Adrenal gland (tissue), 19 donors: ENCODE measurements at places on chromosomes 1 and 21.
A peak's percentile ranks its signal among the peaks of the same experiment; 100 is the strongest.

DNA sequence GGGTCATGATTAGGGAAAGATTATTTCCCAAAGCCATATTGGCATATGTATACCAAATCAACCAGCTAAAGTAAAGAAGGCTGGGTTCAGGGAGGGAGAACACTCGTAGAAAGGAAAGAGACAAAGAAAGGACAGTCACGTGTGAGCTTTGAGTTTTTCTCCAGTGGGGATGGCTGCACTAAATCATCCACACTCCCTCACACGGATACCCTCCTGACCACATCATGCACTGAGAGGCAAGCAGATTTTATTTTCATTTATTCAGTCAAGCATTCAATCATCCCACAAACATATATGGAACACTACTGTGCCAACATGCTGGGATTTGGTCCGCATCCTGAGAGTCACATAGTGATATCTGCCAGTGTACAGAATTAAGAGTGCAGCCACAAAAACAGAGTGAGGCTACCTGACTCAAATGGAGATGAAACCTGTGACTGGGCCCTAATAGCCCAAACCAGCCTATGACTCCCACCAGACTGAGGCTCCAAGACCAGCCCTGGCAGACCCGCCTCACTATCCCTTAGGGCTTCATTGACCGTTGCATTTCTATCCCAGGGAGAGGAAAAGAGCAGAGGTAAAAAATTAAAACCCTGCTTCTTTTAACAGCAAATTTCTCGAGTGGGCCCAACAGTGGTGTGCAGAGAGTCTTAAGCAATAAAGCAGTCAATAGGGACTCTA, 155.9 kb downstream of the BARHL2 start:
- H3K36me3 ChIP-seq = no peaks in the 10 kb centered on the region
- no peak for DNase-seq
- H3K27me3 ChIP-seq = no peaks in the 10 kb centered on the region
- no peaks in the 10 kb centered on the region for H3K4me1 ChIP-seq

- H3K36me3 ChIP-seq = no peaks in the 10 kb centered on the region
- no peaks in the 10 kb centered on the region for H3K27me3 ChIP-seq
- H3K4me3 ChIP-seq = no peak overlapping the region
- H3K27ac ChIP-seq = no peak overlapping the region
- DNase-seq = no peak
These were observed 301.7 kb upstream of the LYPLAL1 start for GRCh38 chr1:218872026-218872425.

GRCh38 chr1:211482306-211482705, 9.7 kb downstream of the RD3 start:
- no peak overlapping the region for H3K4me3 ChIP-seq
- no peaks in the 10 kb centered on the region for H3K4me1 ChIP-seq
- H3K27me3 ChIP-seq = no peaks in the 10 kb centered on the region
- DNase-seq = no peak

- H3K27ac ChIP-seq = peak overlapping the region; percentile 16
- H3K36me3 ChIP-seq = no peaks in the 10 kb centered on the region
- no peaks in the 10 kb centered on the region for H3K27me3 ChIP-seq
- peaks cover 5% of the 10 kb centered on the region for H3K4me1 ChIP-seq
- H3K4me3 ChIP-seq = no peak overlapping the region
These were observed 203.2 kb downstream of the RHOU start for GRCh38 chr1:228938537-228938901.

- H3K27me3 ChIP-seq = no peaks in the 10 kb centered on the region
- H3K36me3 ChIP-seq = no peaks in the 10 kb centered on the region
- peak overlapping the region; percentile 56 for H3K27ac ChIP-seq
- H3K4me1 ChIP-seq = peaks cover 45% of the 10 kb centered on the region
These were observed 134.2 kb downstream of the SYT2 start for GRCh38 chr1:202575918-202576653.

DNA sequence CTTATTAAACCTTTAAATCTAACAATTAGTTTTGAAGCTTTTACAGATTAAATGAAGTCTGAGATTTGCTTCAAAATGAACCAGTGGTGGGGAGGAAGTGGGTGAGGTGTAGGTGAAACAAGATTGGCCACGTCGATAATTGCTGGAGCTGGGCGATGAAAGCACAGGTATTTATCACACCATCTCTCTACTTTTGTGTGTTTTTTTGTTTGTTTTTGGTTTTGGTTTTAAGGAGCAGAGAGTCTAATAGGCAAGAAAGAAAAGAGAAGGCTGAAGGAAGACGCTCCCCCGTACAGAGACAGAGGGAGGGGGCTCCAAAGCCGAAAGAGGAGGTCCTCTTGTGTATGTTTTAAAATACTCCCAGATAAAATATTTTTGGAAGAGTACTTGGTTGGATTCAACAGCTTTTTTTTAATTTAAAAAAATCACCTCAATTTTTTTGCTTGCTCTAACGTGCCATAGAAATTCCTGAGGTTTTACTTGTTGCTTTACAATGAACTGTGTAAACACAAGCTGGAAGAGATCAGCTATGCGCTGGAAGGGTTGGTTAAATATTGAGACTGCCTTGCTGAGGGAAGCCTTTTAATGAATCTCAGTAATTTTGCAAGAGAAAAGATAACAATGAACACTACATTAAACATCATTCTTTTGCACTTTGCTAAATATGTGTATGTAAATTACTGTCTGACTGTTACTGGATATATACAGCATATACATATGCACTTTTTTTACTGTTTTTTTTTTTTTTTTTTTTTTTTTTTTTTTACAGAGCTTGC, 6.7 kb upstream of the LGALS8 start:
- no peak overlapping the region for H3K4me3 ChIP-seq
- H3K36me3 ChIP-seq = no peaks in the 10 kb centered on the region
- H3K27ac ChIP-seq = no peak overlapping the region

- no peak for DNase-seq
- H3K4me3 ChIP-seq = no peak overlapping the region
- no peaks in the 10 kb centered on the region for H3K36me3 ChIP-seq
- peaks cover 6% of the 10 kb centered on the region for H3K4me1 ChIP-seq
These were observed 31.6 kb downstream of the TEX35 start for GRCh38 chr1:178544531-178544930.

GRCh38 chr1:67674260-67675011, 10.6 kb upstream of the GADD45A start:
- H3K27me3 ChIP-seq = no peaks in the 10 kb centered on the region
- H3K4me1 ChIP-seq = peaks cover 9% of the 10 kb centered on the region
- H3K4me3 ChIP-seq = no peak overlapping the region
- H3K36me3 ChIP-seq = no peaks in the 10 kb centered on the region
- peak; percentile 29 for DNase-seq
- no peak overlapping the region for H3K27ac ChIP-seq

DNA sequence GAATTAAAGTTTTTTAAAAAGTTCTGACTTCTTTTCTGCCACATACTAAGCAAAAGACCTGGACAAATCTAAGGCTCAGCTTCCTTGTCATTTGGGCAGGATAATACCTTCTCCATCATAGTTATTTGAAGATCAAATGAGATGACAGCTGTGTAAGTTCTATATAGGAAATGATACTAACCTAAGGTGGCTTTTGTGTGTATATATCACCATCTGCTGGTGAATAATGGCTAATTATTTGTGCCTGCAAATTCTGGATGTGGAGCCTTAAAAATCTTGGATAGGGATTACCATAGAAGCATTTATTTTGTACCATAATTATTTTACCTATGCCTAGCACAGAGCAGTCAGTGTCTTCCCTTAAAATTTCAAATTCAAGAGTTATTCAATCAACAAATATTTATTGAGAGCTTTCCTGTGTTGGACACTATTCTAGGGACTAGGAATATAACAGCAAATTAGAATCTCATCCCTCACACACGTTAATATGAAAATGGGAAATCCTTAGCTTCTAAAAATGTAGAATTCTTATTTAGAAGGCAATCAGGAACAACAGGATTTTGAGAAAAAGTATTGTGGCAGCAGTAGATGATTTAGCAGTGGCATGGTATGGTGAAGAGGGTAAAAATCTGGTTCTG, 89.8 kb downstream of the TMEM200B start:
- H3K4me1 ChIP-seq = no peaks in the 10 kb centered on the region
- no peak for DNase-seq
- no peaks in the 10 kb centered on the region for H3K27me3 ChIP-seq
- no peaks in the 10 kb centered on the region for H3K36me3 ChIP-seq
- no peak overlapping the region for H3K4me3 ChIP-seq

DNA sequence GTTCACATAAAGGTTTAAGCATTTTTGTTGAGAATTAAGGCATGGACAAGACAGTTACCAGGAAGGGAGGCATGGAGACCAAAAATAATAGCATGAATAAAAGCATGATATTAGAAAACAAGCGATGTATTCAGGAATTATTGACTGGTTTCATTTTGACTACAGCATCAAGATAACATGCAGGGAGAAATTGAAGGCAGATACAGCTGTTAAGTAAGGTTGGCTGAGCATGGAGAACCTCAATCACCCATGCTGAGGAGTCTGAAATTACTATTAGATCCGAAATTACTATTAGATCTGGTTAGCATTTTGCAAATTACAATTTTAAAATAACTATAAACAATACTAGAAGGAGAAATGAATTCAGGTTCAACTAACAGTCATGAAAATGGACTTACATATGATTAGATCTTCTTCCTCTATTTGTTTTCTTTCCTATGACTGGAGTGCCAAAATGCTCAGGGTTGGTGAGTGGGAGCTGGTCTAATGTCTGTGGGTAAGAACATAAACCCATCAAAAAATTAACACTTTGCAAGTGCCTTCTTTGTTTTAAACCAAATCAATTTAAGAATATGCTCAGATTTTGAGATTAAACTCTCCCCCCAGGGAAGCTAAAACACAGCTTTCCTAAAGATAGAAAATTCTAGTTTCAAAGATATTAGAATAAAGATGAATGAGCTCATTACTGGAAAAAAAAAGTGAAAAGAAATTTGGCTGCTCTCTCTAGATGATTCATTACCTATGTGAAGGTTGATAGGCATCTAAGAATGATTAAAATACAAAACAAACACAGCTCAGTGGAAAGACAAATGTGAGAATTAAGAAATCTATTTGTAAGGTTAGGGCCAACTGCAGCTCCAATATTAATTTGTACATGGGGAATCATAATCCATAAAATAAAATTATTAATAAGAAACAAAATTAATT, 81.7 kb downstream of the ARID4B start:
- DNase-seq = no peak
- peaks cover 2% of the 10 kb centered on the region for H3K4me1 ChIP-seq
- H3K27me3 ChIP-seq = no peaks in the 10 kb centered on the region
- no peak overlapping the region for H3K4me3 ChIP-seq

- H3K4me1 ChIP-seq = no peaks in the 10 kb centered on the region
- H3K4me3 ChIP-seq = no peak overlapping the region
- peak; percentile 43 for DNase-seq
- H3K36me3 ChIP-seq = no peaks in the 10 kb centered on the region
- H3K27me3 ChIP-seq = no peaks in the 10 kb centered on the region
- no peak overlapping the region for H3K27ac ChIP-seq
These were observed 320.9 kb downstream of the ASTN1 start for GRCh38 chr1:176843352-176844297.

- H3K4me1 ChIP-seq = peaks cover 5% of the 10 kb centered on the region
- H3K27ac ChIP-seq = no peak overlapping the region
- H3K27me3 ChIP-seq = no peaks in the 10 kb centered on the region
- DNase-seq = no peak
- no peaks in the 10 kb centered on the region for H3K36me3 ChIP-seq
These were observed 39.8 kb upstream of the NFIA start for GRCh38 chr1:61042466-61043009.

DNA sequence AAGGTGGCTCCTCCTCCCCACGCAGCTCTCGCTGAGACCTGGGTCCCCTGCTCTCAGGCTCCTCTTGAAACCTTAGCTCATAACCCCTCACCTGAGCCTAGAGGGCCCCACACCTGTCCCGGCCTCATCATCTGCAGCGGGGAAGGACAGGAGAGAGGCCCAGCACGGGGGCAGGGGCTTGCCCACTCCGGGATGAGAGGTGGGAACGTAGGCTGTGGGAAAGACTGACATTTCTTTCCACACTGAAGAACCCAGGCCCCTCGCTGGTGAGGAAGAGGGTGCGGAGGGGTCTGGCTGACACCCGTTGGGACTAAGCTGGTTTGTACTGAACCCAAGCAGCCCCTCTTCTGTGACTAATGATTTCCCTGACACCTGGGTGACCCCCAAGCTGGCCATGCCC, 14.0 kb upstream of the NES start:
- H3K27me3 ChIP-seq = peaks cover 10% of the 10 kb centered on the region
- H3K36me3 ChIP-seq = no peaks in the 10 kb centered on the region
- H3K4me1 ChIP-seq = no peaks in the 10 kb centered on the region
- no peak overlapping the region for H3K27ac ChIP-seq

- H3K4me1 ChIP-seq = no peaks in the 10 kb centered on the region
- no peaks in the 10 kb centered on the region for H3K36me3 ChIP-seq
- no peak overlapping the region for H3K4me3 ChIP-seq
- DNase-seq = no peak
These were observed 22.8 kb upstream of the SSBP3 start for GRCh38 chr1:54428837-54429518.

DNA sequence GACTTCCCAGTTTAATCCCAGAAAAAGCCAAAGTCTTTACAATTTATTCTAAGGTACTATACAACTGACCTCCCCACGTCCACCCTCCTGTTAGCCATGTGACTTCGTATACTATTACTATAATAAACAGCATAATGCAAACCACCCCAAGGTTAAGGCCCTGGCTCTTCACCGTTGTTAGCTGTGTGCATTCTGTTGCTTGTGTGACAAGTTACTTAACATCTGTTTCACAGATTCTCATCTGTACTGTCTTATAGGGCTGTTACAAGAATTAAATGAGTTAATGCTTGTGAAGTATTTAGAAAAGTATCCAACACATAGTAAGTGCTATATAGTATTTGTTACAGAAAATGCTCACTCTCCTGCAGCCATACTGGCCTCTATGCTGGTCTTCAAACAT, 15.7 kb downstream of the WARS2 start:
- DNase-seq = no peak
- H3K36me3 ChIP-seq = no peaks in the 10 kb centered on the region
- no peak overlapping the region for H3K4me3 ChIP-seq
- no peak overlapping the region for H3K27ac ChIP-seq
- no peaks in the 10 kb centered on the region for H3K27me3 ChIP-seq

GRCh38 chr1:84170171-84170570, 26.1 kb downstream of the PRKACB start:
- no peak overlapping the region for H3K27ac ChIP-seq
- H3K27me3 ChIP-seq = no peaks in the 10 kb centered on the region
- H3K4me1 ChIP-seq = no peaks in the 10 kb centered on the region
- no peak for DNase-seq
- H3K36me3 ChIP-seq = no peaks in the 10 kb centered on the region
- no peak overlapping the region for H3K4me3 ChIP-seq

DNA sequence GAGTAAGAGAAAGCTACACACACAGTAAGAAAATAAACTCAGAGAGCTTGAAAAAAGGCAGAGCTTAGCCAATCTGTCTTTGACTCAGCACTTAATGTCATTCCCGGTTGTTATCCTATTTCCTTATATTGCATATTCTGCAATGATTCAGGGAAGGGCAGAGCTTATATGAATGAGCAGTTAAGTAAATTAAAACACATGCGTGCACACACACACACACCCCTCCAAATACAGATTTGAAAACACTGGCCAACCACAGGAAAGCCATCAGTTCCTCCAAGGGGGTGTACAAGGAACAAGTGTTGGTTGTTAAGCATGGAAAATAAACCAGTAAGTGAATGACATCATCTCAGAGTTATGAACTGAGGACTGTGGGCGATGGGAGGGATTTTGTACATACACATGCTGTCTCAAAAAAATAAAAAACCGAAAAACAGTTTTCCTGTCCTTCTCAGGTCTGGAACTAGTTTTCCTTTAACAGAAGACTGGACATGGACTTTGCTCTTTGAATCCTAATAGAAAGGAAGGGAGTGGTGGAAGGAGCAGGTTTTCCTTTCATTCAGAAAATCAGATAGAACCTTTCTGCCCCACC, 1.0 kb downstream of the IQGAP3 start:
- H3K27me3 ChIP-seq = peaks cover 15% of the 10 kb centered on the region
- DNase-seq = no peak
- H3K4me3 ChIP-seq = no peak overlapping the region
- H3K4me1 ChIP-seq = no peaks in the 10 kb centered on the region
- H3K27ac ChIP-seq = no peak overlapping the region
